NCI-H1436 (cell line): ENCODE measurements at places on chromosomes 1 and 21.

DNA sequence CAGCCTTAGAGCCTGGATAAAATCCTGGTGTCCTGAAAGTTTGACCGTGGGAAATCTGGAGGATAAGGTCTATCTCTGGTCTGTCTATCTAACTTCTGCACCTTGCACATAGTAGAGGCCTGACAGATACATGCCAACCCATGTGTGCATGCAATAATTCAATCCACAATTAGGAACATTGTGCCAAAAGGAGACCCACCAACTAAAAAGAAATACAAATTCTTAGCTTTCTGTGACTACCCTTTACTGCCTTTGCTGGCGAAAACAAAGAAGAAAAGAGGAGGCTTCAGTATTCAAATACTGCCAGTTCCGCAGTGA lies 381 bp upstream of the KLHL20 start:
- DNase-seq, result no peak

DNA sequence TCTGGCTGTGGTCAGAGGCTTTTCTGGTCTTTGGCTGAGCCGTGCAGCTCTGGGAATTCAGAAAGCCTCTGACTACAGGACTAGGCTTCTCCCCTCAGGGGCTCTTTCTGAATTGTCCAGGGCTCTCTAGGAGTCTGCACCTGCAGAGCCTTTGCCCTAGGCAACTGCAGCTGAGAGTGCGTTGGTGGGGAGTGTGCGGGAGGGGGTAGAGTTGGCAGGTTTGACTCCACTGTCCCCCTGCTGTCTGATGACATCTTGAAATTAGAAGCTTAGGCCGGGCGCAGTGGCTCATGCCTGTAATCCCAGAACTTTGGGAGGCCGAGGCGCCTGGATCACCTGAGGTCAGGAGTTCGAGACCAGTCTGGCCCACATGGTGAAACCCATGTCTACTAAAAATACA lies 32.9 kb downstream of the KIAA1614 start:
- no peak for DNase-seq

- DNase-seq, result no peak
These were observed 261.7 kb downstream of the TM2D1 start for GRCh38 chr1:61463220-61463619.

- DNase-seq, result no peak
These were observed 118.3 kb downstream of the PTPRU start for GRCh38 chr1:29354511-29355098.

DNA sequence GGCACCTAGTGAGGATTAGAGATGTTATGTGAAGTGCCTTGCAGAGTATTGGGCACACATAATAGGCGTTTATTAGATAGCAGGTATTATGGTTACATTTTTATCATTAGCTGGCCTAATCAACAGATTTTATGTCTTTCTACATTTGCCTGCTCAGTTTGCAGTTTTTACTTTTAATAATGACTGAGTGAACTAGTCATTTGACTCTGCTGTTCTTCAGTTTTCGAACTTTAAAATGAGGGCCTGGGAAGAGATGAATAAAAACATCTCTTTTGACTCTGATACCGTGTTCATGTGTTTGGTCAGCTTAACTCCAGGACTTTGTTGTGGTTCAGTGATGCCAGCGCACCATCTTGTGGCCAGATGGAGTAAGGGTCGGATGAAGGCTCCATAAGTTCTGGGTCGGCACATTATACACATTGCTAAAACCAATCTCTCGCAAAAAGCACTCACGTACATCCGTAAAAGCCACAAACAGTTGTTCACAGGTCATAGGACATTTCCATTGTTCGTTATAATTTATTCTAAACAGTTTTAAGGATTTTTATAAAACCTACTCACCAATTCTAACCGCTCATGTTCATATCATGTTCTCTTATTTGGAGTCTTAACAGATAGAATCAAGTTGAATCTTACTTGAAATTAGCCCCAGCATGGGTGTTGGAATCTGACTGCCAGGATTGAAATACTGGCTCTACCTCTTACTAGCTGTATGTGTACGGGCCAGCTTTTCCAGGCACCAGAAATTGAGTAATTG lies 78.4 kb upstream of the GPR88 start:
- DNase-seq, result peak; percentile 65

DNA sequence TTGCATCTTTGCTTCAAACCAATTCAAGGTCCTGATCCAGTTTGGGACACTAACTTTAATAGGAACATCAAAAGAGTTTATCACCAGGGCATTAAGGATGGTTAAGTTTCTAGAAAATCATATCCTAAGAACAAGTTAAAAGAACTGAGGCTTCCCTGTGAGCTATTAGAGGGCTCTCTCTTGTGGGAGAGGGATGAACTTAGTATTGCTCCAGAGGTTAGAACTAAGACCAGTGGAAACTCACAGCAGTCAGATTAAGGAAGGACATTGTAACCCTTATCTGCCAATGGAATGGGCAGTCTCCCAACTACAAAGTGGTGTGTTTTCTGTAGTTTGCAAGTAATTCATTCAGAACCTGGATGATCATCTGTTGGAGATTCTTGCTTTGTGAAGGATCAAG lies 36.8 kb downstream of the UBE2U start:
- no peak for DNase-seq

- no peak for DNase-seq
These were observed 160.8 kb upstream of the ARHGEF16 start for GRCh38 chr1:3293563-3294080.

DNA sequence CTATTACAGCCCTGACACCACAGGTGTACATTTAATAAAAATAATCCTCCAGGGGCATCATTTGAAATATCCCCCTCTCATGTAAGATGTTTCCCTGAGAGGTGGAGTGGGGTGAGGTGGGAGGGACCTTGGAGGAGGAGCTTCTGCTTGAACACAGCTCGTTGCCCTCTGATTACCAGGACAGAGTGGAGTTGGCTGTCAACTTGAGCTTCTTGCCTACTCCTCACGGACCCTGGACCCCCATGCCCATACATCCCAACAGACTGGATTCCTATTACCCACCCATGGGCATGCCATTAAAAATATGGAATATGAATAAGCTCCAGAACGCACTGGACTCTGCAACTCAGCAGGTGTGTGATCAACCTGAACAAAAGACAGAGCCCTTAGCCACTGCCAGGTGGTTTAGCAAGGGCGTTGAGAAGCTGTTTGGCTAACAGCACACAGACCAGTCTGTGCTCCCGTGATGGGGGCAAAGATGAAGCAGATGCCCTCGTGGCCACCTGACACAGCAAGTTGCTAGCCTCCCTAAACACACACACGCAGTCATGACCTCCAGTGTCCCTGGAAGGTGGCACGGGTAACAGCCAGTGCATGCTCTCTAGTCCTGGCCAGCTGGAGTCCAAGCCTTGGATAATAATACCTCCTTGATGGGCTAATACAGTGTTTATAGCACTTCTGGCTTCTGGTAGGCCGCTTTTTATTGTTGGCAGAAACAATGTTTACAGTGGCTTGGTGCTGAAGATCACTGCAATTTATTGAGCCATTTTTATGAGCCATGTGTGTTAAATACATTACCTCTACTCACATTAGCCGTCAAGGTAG lies 155.0 kb downstream of the TOMM20 start:
- DNase-seq, result peak; percentile 67

DNA sequence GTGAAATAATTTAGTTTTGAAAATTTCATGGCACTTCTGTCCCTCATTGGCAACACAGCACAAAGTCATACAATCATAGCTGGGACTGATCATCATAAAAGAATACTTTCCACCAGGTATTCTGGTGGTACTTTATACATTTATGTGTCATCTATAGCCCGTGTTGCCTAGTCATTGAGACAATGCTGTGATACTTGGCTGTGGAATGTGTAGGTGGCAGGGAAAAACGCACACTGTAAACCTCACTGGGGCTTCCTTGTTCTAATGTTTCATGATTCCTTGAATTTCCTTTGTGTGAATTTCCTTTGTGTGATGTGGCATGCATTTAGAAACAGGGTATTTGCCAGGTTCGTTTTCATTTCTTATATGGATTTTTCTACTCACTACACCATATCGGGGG lies 118.3 kb downstream of the FMN2 start:
- DNase-seq, result no peak

DNA sequence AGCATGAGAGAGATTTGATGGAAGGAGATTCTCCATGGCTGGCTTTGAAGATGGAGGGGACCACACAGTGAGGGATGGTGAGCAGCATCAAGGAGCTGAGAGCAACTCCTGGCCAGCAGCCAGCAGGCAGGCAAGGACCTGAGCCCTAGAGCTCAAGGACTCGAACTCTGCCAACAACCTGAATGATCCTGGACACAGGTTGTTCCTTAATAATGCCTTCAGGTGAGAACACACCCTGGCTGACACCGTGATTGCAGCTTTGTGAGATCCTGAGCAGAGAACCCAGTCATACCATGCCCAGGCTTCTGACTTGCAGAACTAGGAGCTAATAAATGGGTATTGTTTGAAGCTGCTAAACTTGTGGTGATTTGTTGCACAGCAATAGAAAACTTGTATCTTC lies 183.1 kb downstream of the LMX1A start:
- no peak for DNase-seq

DNA sequence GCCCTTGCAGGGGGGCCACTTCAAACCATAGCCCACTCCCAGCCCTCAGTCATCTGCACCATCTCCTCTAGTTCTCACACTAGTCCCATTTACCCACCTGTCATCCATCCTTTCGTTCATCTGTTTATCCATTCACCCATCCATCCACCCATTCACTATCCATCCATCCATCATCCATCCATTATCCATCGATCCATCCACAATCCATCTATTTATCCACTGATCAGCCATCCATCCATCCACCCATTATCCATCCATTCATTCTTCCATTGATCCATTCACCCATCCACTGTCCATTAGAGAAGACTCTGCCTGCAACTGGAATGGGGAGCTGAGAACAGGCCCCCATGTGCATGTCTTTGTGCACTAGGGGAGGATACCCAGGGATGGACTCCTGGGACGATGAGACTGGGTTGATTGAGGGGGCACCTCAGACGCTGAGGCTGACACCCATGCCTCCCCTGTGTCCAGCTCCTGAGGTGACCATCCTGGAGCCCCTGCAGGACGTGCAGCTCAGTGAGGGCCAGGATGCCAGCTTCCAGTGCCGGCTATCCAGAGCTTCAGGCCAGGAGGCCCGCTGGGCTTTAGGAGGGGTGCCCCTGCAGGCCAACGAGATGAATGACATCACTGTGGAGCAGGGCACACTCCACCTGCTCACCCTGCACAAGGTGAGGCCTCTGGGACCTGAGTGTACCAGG lies 97.9 kb downstream of the TRIM11 start:
- DNase-seq, result no peak

GRCh38 chr1:118863688-118864087 lies 124.5 kb downstream of the TBX15 start:
- no peak for DNase-seq

DNA sequence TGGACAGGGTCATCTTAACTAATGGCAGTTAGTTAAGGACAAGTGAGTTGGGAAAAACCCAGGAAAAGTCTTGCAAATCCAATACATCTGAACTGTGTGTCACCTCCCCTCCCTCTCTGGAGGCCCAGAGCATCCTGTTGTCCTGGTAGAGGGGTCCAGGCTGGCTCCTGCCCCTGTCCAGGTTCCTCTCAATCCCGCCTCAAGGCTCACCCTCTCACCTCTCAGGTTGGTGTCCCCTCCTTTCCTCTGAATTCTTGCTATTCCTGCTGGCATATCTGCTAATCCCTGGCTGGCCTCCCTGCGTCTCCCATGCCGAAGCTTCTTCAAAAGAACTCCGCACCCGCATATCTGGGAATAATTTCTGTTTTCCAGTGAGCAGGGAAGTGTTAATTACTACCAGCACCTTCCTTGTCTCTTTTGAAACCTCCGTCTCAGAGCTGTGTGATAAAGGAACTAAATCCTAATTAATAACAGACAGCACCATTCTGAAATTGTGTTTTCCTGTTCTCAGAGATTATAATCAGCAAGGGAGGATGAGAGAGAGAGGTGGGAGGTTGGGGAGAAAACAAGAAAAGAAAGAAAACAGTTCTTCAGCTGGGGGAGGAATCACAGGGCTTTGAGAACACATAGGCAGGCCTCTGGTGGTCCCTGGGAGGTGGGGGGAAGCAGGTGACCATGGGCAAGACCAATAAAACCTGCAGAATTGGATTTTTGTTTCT lies 568.0 kb downstream of the PTPRU start:
- no peak for DNase-seq

- DNase-seq, result no peak
These were observed 338.8 kb upstream of the VAMP3 start for GRCh38 chr1:7432102-7432899.

GRCh38 chr1:32337855-32338636 lies 2.0 kb upstream of the MARCKSL1 start:
- DNase-seq, result no peak

DNA sequence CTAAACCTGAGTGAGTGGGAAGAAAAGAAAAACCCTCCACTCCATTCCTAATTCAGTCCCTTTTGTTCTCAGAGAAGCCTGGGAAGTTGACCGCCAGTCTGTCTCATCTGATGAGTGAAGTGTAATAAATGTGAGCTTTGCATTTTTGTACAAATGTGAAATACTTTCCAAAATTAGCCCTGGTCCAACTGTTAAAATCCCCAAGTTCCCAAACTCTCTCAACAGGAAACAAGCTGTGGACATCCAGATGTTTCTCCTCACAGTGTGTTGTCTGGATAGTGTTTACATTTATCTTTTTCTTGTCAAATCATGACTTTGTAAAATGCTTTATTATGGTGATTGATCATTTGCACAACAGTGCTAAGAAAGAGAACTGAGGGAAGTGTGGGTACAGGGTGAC lies 145.1 kb downstream of the TM2D1 start:
- no peak for DNase-seq

DNA sequence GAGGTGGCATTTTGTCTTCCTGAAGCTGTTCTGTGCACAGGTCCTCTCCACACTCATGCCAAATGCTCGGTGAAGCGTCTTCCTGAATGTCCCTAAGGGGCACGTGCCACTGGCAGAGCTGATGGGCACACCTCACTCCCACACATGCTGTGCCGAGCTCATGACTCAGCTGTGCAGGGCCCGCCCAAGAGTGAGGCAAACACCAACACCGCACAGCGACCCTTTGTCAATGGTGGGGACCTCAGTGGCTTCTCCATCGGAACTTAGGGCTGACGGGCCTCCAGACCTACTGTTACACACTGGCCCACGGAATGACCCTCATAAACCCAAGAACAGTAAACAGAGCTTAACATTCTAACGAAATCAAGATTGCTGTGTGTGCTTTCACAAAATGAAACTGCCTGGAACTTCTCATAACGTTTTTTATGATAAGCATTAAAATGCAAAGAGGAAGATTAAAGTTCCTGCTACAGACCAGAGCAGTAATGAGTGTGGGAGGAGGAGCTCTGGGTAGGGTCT lies 89.3 kb downstream of the SIM2 start:
- no peak for DNase-seq

DNA sequence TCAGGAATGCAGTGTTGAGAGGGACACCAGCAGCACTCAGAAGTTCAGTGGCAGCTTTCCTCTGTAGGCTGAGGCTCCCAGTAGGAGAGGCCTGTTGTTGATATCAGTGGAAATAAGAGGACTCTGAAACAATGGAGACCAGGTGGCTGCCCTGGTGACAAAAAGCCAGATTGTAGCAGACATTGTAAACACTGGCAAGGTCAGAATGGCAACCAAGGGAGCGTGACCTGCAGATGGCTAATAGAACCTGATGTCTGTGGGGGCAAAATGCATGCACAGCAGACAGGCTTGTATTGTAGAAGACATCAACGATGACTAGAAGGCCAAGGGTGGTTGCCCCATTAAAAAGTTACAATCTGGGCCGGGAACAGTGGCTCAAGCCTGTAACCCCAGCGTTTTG lies 53.1 kb upstream of the GPR37L1 start:
- DNase-seq, result no peak
